ENCODE measurements at places on chromosomes 4 and X.

GRCh38 chr4:56681158-56681852 lies at the start of gene HOPX:
Gene HOPX, minus strand, starts transcription at chr4:56681296. Its CDS starts 23,480 bp downstream, at chr4:56657816.
- DNase-seq = peak; percentile 50

- DNase-seq = no peak
These were observed 1.9 kb upstream of the DUSP9 start for GRCh38 chrX:153645151-153645550.

DNA sequence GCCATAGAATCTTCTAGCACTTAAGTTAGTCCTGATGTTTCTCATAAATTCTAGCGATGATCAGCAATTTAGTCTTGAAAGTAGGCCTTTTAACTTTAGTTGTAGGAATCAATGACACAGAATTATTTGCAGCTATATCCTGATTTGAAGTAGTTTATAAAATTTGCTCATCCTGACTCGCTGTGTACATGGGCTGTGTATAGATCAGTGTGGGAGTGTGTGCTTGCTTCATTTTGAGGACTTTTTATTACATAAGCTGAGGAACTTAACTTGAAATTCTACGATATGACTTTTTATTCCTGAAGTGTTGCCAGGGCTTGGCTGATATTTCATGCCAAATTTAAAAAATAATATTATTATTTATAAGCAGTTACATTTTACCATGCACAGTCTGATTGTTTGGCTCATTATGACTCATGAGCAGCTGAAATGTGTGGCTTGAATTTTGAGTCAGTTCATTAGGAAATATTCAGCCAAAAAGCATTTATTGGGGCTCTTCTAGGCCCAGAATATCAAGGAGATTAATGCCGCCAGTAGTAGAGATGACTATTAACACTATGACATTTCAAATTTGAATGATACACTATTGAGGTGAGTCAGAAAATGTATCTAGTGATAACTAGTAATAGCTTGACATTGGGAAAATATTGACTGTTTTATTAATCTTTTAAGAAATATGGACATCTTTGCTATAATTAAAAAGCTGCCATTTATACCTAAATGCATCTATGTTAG lies 128.9 kb upstream of the LIMCH1 start:
- no peak for DNase-seq

GRCh38 chr4:8307714-8308113 lies 38.2 kb downstream of the HTRA3 start:
- peak; percentile 43 for DNase-seq

GRCh38 chr4:150971901-150972300 lies 43.2 kb downstream of the LRBA start:
- no peak for DNase-seq

- no peak for DNase-seq
These were observed 174.1 kb upstream of the ADAMTS3 start for GRCh38 chr4:72743078-72743477.

DNA sequence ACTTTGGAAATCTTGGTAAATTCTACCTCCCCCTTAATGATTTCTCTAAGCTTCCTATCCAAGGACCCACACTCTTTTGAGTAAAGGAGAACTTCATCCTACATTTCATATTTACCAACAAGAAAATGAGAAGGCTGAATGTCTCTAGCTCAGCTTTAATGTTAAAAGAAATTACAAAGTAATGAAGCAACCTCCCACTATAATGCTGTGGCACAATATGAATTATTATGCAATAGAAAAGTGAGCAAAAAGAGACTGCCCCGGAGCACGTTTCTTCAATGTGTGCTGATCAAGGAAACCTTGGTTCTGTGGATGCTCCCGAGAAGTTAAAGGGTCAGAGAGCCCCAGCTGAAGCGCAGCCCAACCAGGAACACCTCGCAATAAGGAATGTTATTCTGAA lies 9.1 kb upstream of the TBC1D1 start:
- no peak for DNase-seq

GRCh38 chr4:106149026-106149425 lies 167.0 kb downstream of the TBCK start:
- DNase-seq = no peak

DNA sequence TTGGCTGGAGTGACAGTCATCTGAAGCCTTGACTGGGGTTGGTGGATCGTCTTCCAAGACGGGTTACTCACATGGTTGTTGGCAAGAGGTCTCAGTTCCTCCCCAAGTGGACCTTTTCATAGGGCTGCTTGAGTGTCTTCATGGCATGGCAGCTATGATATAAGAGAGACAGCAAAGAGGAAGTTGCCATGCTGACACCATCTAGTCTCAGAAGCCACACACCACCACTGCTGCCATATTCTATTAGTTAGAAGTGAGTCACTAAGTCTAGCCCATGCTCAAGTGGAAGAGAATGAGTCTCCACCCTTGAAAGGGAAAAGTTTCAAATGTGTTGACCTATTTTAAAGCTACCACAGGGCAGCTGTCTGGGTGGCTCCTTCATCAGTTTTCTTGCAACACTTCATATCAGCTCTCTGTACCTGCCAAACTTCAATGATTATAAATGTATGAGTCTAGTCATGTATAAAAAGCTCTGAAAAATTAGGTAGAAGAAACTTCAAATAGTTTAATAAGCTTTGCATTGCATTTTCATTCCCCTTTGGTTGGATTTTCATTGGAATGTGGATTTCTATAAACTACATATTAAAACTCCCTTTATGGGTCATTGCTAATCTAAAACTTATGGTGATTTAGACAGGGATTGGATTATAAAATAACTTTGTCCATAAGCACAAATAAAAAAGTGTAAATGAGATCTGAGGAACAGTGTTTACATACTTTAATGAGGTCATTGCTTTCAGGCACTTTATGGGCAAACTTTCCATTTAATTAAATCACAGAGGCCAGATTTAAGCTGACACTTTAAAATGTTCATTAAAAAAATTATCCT lies 68.0 kb upstream of the ATXN3L start:
- no peak for DNase-seq

DNA sequence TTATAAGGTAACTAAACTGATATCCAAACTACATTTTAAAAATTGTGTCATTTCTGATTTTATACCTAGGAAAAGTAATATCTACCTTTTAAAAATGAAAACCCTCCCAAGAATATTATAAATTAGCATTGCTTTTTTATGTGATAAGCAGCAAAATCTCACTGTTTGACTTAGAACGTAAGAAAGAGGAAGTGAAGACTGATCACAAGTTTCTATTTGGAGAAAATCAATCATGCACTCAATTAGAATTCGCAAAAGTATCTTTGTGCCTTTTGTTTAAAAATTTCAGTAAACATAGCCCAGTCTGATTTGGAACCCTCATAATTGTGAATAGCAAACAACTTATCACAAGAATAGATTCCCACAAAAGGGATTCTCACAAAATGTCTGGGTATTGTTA lies 142.7 kb downstream of the TENM3 start:
- DNase-seq = no peak

GRCh38 chrX:128599632-128600031 lies 547.4 kb upstream of the ACTRT1 start:
- DNase-seq = no peak

GRCh38 chr4:124710911-124711310 lies 1.6 kb downstream of the ANKRD50 start:
- DNase-seq = no peak

DNA sequence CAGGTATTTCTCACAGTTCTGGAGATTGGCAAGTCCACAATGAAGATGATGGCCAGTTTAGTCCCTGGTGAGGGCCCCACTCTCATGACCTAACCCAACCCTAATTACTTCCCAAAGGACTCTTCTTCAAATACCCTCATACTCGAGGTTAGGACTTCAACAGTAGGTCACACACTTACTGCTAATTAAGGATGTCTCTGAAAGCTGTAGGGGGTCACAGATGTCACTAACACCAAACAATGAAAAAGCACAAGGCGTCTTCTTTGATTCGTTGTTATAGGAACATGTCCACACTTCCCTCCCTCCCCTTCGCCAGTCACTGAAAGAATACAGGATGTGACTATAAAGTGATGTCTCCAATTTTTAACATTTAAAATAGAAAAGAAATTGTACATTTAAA lies 309.7 kb downstream of the PACRGL start:
- DNase-seq = no peak

DNA sequence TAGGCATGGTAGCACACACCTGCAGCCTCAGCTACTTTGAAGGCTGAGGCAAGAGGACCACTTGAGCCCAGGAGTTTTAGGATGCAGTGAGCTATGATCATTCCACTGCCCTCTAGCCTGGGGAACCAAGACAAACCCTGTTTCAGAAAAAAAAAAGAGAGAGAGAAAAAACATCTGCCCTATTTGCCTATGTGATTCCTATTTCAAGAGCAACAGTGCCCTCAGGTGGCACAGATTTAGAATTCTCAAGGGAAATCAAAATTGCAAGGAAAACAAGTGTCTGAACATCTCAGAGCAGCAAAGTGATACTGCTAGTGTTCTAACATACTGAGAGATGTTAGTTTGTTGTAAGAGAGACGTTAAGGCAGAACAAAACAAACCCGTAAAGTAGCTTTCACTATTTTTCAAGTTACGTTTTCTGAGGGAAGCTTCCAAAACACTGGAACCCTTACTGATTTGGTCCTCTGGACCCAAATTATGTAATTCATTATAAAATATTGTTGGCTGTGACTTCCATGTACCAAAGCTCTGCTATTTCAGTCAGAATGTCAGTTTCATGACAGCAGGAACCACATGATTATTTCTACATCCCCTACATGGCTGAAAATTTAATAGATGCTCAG lies 7.9 kb downstream of the BDH2 start:
- DNase-seq = no peak

GRCh38 chr4:152850377-152850776 lies 70.6 kb downstream of the ARFIP1 start:
- no peak for DNase-seq
